ENCODE measurements at places on chromosomes 11 and 22.

DNA sequence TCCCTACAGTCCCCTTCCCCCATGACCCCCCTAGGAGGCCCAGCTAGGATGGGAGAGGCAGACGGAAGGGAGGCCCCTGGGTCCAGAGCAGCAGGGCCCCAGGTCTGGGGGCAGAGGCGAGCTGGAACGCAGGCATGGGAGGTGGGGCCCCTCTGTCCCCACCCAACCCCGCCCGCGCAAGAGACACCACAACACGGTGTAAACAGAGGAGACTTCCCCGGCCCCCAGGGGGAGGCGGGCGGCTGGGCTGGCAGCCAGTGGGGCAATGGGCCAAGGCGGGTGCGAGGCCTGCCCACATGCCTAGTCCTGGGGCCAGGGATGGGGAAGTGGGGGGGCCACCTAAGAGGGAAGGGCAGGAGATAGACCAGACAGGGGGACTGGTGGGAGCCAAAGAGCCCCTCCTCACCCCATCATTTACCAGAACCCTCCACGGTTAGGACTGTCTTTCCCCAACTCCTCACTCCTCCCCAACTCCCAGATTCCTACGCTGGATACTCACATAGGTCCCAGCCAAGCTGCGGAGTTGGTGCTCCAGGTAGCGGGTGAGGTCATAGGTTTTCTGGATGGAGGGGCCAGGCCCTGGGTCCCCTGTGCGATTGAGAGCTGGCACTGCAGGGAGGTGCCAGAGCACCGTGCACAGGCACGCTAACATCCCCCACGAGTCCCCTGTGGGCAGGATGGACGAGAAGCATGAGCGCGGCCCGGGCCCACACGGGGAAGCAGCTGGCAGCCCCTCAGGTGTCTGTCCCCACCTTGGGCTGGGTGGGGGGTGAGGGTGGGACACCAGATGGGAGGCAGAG, 6.2 kb downstream of the CLCF1 start:
- DNase-seq, result no peak

DNA sequence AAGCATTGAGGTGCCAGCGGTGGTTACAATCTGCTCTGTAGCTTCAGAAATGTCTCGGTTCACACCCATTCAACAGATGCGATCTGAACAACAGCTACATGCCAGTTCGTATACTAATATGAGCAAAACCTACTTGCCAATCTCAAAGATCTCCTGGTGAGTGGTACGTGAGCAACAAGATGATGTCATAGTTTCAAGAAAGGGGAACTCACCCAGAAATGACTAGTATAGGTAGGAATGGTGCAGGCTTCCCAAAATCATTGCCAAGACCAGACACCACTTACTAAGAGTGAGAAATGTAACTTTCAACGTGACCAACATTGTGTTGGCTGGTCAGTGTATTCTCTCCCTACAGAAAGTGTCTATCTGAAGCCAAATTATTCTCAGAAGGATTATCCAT, 31.1 kb downstream of the OR6Q1 start:
- DNase-seq, result no peak

GRCh38 chr11:62459080-62459479, 40.2 kb downstream of the SCGB1A1 start:
- DNase-seq, result no peak

DNA sequence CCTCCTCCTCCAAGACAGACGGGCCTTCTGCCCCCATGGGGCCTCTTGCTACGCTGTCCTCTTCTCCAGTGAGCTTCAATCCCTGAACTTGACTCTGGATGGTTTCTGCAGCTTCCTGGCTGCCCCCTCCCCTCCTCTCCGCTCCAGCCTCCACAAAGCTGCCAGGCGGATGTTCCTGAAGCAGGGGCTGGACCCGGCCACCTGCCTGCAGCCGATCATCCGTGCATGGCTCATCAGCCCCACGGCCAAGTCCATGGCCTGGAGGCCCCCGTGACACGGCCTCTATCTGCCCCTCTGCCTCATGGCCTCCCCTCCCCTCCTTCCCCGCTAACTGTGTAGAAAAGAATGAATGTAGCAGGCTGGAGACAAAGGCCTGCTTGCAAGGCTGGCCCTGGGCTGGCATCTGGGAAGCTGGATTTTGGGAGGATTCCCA, 6.8 kb upstream of the SUN2 start:
- DNase-seq, result no peak

DNA sequence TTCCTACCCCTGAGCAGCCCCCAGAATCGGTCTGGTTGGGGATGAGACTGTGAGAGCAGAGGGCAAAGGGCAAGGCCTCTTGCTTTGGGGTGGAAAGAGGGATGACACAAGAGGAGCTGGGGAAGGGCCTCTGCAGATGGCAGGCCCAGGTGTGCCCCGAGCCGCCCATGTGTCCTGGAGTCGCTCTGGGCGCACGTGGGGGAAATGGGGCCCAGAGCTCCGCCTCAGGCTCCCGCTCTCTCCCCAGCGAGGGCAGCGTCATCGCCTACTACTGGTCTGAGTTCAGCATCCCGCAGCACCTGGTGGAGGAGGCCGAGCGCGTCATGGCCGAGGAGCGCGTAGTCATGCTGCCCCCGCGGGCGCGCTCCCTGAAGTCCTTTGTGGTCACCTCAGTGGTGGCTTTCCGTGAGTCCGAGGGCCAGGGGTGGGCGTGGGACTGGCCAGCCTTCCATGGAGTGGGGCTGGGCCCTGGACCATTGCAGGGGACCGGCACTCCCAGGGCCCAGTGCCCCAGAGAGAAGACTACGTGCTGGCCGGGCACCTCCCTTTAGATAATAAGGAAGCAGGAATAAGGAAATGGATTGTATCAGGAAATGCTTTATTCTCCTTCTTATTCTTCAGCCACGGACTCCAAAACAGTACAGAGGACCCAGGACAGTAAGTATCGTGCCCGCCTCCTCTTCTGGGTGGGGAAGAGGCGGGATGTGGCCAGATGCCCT, 30.1 kb downstream of the ST14 start:
- no peak for DNase-seq

- no peak for DNase-seq
Observed at GRCh38 chr11:113448316-113448677, 26.9 kb downstream of the DRD2 start.

DNA sequence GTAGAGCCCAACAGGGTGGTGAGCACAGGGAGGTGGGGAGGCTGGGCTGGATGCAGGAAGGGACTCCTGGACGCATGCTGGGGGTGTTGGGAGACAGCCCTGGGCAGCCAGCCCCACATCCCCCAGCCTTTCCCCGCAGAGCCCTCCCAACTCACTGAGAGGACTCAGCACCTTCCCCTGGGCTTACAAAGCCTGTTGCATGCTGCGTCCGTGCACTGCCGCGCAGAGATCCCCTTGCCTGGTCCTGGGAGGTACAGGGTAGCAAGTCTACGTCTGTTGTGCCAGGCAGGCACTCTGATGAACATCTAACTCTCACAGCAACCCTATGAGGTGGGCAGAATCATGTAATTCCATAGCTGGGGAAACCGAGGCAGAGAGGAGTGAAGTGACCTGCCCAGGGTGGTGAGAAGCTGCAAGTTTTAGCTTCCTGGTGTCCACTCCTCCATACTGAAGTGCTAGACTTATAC, 33.9 kb upstream of the TCF20 start:
- DNase-seq, result no peak

DNA sequence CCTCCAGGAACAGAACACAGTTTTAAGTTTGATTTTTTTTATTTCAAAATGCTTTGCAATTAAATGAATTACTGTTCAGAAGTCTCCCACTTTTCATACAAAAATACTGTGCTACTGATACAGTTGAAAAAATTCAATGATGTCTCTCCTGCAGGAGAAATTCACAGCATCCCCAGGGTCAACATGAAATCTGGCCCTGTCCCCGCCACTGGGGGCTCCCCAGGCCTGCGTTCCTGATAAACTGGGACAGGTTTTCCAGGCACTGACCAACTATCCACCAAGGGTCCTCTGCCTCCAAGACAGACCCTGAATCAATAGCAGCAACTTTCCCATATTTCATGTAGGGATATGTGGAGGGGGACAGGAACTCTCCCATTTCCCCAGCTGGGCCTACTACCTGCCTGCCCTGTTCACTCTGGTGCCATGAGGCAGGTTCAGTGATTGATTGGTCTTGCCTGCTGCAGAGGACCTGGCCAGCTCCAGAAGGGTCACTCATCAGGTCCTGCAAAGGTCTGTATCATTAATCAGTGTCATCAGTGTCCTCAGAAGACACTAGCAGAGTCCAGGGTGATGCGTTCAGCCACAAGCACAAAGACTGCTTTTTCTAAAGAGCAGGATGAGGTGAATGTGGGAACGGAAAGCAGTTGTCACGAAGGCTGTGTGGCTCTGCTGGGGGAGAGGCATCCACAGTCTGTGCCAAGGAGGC, 43.4 kb downstream of the PISD start:
- no peak for DNase-seq

DNA sequence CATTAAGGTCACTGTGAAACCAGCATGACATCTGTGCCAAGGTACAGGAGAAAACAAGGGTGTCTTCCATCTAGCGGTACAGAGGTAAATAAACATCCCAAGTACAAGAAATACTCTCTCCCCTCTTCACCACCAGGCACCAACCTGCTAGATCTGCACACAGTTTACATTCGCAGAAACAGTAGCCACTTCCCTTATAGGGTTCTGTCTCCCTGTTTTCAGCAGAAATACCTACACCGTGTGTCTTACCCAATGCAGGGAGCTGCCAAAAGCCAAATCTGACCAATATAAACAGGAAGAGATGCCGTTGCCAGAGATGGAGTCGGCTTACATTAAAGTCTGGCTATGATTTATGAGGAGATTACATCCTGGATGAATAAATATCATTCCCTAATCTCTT, 1.2 kb downstream of the SCN4B start:
- DNase-seq, result no peak

GRCh38 chr22:43848366-43849171, 13.7 kb downstream of the SULT4A1 start:
- DNase-seq, result peak; percentile 46

DNA sequence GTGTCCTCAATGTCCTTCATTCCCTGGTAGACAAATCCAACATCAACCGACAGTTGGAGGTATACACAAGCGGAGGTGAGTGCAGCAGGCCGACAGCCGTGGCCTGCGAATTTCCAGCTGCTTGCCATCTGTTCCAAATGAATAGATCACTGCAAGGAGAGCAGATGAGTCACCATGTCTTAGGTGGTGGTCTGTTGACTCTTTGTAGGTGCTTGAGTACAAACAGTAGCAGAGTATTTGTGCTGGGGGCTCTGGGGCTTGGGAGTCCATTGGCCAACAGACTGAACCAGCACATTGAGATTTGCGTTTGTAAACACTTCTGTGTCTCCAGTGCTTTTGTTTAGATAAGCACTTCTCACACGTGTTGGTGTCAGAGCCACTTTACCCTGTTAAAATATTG, 21.1 kb downstream of the EIF3L start:
- no peak for DNase-seq

- DNase-seq, result no peak
Observed at GRCh38 chr11:103731670-103732069, 304.8 kb upstream of the DDI1 start.

DNA sequence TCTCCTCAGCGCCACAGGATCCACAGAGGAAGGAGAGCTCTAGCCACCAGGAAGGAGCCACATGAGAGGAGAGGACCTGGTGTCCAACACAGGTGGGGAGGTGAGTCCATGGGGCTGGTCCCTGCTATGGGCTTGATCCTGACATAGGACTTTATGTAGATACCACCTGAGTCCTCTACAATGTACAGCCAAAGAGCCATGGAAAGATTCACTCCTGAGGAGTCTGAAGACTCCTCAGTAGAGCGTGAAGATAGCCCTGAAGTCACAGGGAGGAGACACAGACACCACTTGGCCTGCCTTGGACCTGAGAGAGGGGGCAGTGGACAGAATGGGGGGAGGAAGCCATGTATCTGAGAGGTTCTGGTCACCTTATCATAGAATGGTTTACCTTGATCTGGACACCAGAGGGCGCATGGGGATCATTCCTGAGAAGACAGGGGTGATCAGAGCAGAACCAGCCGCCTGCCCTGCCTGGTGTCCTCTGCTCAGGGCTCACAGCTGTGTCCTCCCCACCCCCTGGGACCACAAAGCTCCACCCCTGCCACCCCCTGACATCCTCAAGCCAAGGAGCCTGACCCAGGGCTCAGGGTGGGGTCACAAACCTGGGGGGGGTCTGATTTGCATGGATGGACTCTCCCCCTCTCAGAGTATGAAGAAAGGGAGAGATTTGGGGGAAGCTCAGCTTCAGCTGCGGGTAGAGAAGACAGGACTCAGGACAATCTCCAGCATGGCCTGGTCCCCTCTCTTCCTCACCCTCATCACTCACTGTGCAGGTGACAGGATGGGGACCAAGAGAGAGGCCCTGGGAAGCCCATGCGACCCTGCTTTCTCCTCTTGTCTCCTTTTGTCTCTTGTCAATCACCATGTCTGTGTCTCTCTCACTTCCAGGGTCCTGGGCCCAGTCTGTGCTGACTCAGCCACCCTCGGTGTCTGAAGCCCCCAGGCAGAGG, 77.0 kb downstream of the ZNF280B start:
- no peak for DNase-seq

- DNase-seq, result no peak
Observed at GRCh38 chr11:36091256-36091811, 147.5 kb downstream of the LDLRAD3 start.

- no peak for DNase-seq
Observed at GRCh38 chr11:1088927-1089737, 14.5 kb downstream of the MUC2 start.

DNA sequence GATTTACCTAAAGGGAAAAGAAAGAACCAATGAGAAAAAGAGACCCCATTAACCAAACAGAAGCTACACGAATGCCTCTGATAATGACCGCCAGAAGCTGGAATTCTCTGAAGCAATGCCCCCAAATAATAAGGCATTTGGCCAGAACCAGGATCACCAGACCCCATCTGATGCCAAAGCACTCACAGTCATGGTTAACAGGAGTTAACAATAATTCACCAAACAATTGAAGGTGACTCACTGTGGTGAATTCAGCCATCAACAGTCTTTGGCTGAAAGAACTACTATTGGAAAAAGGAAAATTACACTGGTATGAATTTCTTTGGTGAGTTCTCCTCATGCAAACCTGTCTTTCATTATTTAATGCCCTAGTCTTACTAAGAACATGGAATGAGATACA, 21.9 kb upstream of the NFRKB start:
- no peak for DNase-seq

DNA sequence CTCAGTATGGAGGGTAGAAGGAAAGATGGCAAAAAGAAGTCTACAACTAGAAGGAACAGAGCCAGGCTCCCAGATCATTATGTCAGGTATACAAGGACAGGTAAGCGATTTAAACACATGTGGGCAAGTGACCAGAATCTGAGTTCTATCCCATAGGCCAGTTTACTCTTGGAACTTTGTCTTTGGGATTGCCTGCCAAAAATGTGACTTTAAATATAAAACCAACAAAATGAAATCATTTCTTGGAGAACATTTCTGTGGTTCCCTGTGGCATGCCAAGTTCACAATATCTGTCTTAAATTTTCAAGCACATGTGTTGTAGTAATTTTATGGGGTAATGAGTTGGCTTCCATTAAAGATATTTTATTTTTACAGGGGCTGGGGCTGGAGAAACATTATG, 141.0 kb downstream of the SLC17A6 start:
- DNase-seq, result no peak

GRCh38 chr22:30969532-30970355, 679 bp downstream of the TUG1 start:
- DNase-seq, result no peak

DNA sequence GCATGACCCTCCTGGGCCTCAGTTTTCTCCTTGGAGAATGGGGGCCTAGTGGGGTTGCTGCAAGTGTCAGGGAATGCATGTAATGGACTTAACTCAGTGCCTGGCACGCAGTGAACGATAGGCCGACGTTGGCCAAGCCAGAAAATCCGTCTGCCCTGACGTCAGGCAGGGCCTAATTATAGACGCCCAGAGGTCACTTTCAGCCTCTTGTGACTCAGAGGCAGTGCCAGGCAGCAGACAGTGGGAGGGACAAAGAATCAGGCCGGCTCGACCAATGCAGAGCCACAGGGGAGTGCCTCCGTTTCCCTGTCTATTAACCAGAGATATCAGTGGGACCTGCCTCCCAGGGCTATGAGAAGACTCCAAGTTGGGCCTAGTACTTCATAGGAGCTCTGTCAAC, 115.0 kb downstream of the MN1 start:
- no peak for DNase-seq
